ENCODE measurements at places on chromosomes 3 and 15.
A peak's percentile ranks its signal among the peaks of the same experiment; 100 is the strongest.

DNA sequence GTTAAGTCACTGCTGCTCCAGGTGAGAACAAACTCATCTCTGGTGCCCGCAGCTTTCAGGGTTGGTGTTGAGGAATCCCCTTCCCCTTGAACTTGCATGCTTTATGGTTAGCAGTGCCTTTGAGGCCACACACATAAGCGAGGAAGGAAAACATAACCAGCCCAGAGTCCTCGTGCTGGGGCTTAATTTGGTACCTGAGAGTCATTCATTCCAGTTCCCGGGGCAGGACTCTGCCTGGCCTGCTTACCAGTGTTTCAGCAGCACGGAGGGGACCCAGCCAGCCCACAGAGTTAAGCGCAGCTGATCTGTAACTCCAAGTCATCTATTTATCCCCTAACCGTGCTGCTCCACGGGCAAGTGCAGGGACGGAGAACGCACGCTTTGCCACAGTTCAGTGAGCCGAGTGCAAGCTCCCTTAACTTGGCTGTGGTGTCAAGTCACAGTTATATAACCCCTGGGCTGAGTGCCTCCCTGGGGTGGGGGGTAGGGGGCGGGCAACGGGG is 302.3 kb upstream of the ICE2 start:
- no peak for DNase-seq

DNA sequence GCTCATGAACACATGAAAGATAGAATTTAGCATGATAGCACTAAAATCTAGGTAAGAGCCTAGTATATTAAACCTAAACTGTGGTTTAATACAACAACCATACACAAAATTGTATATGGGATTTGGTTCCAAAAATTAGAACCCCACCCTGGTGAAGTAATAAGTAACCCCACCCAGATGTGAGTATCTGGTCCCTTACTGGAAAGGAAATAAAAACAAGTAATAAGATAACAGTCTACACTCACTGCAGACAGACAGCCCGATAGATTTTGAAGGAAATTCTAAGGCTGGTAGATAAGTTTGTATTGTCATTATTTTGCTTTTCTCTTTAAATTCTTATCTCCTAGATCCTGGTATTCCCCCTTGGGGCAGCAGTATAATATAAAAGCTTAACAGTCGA is 184.9 kb downstream of the ZBTB20 start:
- no peak for DNase-seq

GRCh38 chr3:156356537-156357363 is 198.2 kb downstream of the SSR3 start:
- no peak for DNase-seq

- DNase-seq = no peak
These were observed 21.2 kb upstream of the NOX5 start for GRCh38 chr15:68993276-68993675.

- DNase-seq = no peak
These were observed 55.6 kb upstream of the SKOR1 start for GRCh38 chr15:67769497-67770357.

GRCh38 chr3:16893618-16894200 is 9.0 kb downstream of the PLCL2 start:
- no peak for DNase-seq

DNA sequence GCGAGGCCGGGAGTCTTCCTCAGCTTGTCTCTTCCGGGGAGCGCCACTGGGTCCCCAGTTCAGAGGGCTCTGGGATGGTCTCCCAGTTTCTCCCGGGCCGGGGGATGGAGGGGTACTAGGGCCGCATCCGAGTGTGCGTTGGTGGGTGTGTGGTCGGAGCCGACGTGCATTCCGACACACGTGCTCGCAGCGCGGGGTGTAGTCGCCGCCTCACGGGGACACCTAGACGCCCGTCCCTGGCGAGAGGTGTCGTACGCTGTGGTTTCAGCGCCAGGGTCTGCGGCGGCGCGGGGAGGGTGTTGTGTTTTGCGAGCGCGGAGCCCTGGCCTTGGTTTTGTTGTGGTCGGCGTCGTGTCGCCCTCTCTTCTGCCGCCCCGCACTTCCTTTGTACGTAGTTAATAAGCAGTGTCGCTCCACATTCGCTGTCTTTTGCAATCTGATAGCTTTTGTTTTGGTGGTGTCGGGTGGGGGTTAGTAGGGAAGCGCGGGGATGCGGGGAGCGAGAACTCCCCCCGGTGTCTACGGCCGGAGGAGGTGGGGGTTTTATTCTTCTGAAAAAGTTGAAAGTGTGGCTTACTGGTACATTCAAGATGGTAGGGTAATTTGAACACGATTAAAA is 2.2 kb downstream of the IGF1R start:
- no peak for DNase-seq

DNA sequence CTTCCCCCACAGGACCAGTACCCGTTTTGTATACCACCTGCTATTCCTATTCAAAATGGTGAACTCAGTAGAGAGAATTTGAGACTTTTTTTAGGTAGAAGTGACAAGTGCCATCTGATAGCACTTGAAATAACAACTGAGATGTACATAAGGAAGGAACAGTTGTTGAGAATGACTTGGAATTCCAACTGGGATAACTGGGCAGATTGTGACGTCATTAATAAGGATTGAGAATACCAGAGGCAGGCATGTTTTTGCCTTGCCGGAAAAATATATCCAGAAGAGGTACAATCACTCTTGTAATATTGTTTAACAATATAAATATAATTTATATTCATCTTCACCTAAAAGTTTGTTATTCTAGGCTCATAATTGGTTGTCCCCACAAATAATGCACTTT is 454.1 kb upstream of the RGMA start:
- no peak for DNase-seq

- no peak for DNase-seq
These were observed 875.9 kb upstream of the NR2F2 start for GRCh38 chr15:95454403-95455262.

DNA sequence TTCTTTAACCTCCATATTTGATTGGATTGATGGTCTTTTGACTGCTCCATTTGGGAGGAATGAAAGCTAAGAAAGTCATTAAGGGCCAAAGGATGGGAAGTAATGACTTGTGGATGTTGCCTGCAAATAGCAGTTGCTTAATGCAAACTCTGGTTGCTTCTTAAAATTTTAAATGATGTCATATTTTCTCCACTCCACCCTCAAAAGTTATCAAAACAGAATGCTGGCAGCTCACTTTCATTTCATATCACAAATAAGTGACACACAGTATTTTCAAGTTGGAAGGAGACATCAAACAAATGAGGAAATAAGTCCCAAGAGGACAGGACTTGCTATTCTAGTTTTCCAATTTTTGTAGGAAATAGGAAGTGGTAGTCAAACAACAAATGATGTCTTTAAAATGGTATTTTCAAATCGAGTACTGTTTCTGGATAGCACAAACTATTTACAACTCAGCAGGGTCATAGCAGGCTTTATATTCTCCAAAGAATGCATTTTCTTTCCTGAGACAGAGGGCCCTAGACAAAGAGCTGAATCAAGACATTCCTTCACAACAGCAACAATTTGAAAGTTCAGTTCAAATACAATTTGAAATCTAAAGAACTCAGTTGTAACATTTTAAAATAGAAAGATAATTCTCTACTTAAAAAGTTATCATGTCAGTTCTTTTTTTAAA is 165.1 kb upstream of the UBE2E1 start:
- no peak for DNase-seq

DNA sequence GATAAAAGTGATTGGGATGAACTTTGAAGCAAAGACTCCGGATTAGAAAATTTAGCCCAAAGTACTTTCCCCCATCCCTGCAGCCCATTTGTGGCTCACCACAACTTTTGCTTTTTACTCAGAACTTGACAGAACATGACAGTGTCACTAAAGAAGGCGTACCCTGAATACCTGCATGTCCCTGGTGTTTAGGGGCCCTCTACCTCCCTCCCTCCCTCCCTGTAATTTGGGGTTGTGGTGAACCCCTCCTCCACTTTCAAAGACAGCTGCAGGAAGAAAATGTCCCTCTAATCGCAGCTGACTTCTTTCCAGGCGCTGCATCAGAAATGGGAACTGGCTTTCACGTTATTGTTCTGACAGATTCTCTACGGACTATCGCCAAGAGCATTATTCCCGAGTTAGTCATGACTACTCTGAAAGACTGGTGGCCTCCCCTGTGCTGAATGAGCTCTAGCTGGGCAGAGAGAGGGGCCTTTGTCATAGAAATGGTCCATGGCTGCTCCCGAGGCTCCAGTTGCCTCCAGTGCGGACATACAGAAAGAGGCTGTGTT is 93.2 kb upstream of the ARHGEF3 start:
- peak; percentile 39 for DNase-seq

DNA sequence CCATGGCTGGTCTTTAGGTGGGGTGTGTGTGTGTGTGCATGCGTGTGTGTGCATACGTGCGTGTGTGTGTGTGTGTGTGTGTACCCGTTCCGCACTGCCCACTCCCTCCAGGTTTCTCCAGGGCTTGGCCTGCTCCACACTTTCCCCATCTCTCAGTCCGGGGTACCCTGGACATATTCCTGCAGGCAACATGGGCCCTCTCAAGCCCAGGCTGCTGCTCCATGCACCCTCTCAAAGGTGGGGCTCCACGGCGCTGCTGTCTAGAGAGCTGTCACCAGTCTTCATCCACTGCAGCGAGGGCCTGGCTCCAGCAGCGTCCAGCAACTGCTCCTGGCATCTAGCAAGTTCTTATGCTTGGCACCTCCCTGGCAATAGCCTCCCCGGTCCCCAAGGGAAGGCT is 86.1 kb downstream of the ATP10A start:
- no peak for DNase-seq

DNA sequence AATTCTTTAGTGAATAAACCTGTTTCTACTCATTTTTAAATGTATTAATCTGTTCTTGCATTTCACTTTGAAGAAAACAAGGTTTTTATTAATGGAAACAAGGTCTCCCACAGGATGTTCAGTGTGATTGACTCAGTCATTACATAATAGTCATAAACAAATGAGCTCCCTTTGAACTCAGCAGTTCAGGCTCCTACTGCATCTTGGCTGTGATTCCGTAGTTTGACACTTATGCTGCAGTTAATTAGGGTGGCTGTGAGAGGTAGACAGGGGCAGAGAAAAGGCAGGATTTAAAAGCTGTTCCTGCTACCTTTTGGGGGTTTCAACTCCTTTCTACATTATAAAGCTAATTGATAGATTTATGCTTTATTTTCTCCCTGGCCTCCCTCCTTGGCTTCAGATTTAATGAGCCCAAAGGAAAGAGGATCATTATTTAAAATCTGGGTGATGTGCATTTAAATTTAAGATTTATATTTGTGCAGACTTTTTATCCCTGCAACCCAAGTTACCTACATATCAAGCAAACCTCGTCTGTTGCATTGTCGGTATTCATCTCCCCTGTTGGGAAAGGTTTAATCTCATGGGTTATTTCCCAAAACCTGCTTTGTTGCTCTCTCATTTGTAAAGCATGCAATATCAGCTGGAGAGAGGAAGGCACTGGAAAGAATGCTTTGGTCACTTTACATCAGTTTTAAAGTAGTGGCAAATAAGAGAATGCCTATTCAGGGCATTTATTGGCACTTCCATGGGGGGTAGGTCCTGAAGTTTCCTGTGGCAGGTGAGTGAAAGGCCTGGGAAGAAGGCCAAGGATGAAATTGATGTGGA is 345.0 kb upstream of the NR2E3 start:
- DNase-seq = no peak

DNA sequence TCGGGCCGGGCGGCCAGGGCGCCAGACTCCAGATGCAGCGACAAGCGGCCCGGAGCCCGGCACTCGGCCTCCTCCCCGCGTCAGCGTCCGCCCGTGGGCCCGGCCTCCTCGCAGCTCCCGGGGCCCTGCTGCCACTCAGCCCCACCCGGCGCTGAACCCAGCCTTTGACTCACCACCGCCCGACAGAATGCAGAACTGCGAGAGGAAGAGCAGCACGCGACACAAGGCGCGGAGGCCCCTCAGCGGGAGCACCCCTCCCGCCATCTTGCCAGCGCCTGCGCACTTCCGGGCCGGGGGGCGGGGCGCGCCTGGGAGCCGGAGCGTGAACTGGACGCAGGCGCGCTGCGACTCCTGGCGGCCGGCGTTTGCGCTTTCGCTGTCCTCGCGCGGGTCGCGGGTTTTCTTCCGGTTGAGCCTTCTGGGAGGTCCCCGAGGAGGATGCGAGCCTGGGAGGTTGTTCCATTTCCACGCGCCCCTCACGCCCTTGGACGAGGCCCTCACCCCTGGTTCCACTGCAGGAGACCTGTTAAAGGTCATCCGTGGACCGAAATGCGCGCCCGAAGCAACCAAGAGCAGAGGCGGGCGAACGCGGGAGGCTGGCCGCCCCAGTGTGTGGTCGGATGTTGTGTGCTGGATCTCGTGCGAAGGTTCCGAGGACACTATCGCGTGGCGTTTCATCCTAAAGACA is at the start of gene TM2D3:
Gene TM2D3 (minus strand): TSS at position 284 of the 688 bp plus-strand sequence. CDS start 20 bp downstream, at position 264.
- peak; percentile 94 for DNase-seq

GRCh38 chr3:46466871-46467403 is 2.2 kb upstream of the LTF start:
- DNase-seq = no peak

- DNase-seq = no peak
These were observed 172.4 kb downstream of the KLHL25 start for GRCh38 chr15:85622221-85622831.

DNA sequence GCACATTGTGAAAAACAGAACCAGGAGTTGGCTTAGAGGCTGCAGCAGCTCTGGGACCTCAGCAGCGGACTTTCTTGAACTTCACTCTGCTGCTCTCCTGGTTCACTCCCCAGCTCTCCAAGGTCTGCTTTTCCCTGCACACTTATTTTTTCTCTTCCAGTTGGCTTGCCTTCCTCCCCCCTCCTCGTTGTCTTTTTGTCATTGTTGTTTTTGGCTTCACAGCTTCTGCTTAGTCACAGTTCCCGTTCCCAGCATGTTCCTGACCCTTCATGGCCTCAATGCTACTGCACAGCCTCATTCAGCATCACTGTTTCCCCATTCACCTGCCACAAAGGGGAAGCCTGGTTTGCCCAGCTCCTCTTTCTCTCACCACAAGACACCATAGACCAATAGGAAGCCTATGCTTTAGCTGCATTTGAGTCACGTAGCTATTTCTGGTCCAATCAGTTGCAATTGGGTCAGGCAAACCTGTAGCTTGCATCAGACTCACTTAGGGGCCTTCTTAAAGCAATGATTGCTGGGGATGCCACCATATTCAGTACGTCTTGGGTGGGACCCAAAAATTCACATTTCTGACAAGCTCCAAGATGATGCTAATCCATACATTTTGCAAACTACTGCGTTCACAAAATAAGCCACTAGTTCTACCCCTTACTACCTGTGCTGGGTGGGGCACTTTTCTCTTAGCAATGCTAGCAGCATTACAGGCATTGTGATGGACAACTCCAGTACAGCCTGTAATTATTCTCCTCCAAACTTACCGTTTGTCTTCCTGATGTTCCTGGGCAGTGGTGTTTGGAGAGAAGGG is 7.8 kb upstream of the SUMF1 start:
- peak; percentile 16 for DNase-seq
